ENCODE measurements at places on chromosomes 11 and 22. TPM values are rescaled to one million over a fixed set of nuclear protein-coding genes. Genes with fewer than 3 reads are reported as not detected.
A peak's percentile ranks its signal among the peaks of the same experiment; 100 is the strongest.

The RBM4 gene
- 43.3 TPM for total RNA-seq

The SCGB1A1 gene
- total RNA-seq: not detected

The COX8A gene
- 250 TPM for total RNA-seq

The PPFIA1 gene
- total RNA-seq: 15.5 TPM

The RCOR2 gene
- total RNA-seq: not detected

The B4GALNT4 gene
- total RNA-seq: 0.42 TPM

- no peak for DNase-seq
Measured at GRCh38 chr22:43833286-43834240, 21.5 kb upstream of the EFCAB6 start.

GRCh38 chr11:93570759-93571413 is 27.7 kb upstream of the SMCO4 start:
- peak; percentile 60 for DNase-seq

DNA sequence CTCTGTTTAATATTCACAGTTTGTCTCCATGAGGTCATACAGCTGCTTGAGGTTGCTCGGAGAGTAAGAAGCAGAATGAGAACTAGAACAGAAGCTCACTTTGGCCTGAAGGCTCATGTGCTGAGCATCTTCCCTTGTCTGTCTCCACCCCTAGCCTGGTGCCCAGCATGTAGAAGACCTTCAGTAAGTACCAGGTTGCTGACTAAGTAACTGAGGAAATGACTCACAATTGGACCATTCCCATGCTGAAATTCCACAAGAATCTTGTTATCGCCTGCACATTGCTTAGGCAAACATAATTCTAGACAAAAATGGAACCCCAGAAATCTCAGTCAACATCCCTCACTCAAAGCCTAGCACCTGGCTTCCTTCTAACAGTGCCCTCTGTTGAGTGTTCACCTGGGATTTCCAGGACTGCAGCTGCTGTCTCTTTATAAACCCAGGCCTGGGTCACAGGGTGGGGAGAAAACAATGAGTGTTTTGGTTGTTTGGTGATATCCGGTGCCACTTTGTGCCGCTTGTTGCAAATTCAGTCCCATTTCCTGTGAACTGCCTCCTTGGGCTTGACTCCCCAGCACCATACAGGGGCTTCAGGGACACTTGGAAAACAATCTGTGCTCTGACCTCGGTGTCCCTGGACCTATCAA is 406.8 kb downstream of the ETS1 start:
- no peak for DNase-seq

GRCh38 chr22:42695294-42695693 is 25.4 kb downstream of the A4GALT start:
- DNase-seq: no peak

GRCh38 chr11:7632211-7632610 is 41.1 kb downstream of the CYB5R2 start:
- DNase-seq: no peak

GRCh38 chr11:119368121-119369034 is 13.1 kb downstream of the USP2 start:
- peak; percentile 56 for DNase-seq

- no peak for DNase-seq
Measured at GRCh38 chr22:40426594-40427333, 56.4 kb downstream of the SGSM3 start.

DNA sequence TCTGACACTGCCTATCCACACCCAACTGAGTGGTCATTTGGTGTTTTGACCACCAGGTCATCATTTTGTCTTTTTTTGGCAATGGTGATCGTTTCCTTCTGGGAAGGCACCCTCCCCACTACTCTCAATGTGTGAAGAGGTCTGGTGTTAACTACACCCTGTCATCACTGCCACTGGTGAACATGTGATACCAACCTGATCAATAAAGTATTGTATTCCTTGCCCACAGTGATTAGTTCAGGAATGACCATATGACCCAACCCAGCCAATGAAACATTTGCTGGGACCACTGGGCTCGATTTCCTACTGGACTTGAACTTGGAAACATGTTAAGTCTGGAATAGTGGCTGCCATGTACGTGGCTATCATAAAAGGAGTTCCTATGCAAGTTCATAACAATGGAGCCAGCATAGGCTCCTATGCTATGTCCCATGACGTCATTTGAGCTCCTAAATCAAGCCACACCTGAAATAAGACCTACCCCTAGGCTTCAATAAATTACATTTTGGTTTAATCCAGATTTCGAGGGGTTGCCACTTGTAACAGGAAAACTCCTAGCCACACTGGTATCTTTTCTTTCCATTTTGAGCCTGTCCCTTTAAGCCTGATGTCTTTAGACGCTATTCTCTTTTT is 51.1 kb downstream of the CHST1 start:
- no peak for DNase-seq

- DNase-seq: peak; percentile 23
Measured at GRCh38 chr11:134583397-134583990, 171.5 kb upstream of the B3GAT1 start.

GRCh38 chr11:44079376-44079775 is 13.3 kb downstream of the ACCS start:
- DNase-seq: no peak

DNA sequence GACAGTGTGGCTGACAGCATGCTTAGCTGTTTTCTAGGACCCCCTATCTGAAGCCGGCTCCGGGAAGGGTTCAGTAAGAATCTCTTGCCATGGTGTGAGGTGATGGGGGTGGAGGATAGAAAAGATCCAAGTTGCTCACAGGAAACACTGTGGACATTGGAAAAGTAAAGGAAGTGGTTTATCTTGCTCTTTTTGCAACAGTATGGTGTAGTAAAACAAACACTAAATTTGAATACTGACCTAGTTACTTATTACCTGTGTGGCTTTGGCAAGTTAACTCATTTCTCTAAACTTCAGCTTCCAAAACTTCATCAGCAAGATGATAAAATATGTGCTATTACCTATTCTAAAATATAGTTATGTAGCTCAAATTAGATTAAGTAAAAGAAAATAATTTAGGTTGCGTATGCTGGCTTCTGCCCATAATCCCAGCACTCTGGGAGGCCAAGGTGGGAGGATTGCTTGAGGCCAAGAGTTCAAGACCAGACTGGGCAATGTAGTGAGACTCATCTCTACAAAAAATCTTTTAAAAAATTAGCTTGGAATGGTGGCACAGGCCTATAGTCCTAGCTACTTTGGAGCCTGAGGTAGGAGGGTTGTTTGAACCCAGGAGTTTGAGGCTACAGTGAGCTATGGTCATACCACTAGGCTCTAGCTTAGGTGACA is 51.6 kb upstream of the APOA1 start:
- DNase-seq: no peak

DNA sequence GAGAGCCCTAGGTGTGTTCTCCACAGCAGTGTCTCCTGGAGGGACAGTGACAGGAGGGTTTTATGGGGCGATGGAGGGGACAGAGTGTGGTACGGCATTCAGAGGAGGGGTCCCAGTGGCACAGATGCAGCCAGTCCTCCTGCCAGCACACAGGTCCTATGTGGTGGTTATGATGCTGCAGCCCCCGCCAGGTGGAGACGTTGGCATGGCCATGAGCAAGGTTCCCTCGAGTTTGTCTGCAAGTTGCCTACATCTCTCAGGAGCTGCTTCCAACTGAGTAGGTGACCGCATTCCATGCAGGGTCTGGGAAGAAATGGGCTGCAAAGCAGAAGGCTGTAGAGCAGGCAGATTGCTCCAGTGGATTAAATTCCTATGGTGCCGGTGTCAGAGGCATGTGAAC is 646.0 kb downstream of the TBC1D22A start:
- DNase-seq: peak; percentile 20

DNA sequence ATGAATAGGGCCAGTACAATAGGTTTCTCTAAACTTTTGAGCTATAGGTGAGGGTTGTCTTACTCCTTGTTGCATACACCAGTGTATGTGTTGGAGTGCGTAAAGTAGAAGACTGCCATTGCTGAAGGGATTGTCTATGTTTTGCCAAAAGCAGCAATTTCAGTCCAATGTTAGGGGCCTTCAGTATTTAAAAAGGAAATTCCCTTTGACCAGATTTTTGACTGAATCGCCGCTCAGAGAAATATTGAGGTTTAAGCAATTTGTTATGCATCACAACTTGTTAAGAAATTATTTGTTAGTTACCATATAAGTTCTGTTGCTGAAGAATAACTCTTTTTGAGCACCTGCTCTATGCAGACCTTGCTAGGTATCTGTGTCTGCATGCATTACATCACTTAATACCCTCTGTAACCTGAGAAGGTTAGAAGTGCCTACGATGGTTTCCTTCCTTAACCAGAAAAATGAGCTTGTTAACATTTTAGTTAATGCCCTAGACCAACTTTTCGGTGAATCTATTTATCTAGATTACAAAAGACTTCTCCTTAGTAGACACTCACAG is 33.9 kb downstream of the MMP20 start:
- DNase-seq: no peak

DNA sequence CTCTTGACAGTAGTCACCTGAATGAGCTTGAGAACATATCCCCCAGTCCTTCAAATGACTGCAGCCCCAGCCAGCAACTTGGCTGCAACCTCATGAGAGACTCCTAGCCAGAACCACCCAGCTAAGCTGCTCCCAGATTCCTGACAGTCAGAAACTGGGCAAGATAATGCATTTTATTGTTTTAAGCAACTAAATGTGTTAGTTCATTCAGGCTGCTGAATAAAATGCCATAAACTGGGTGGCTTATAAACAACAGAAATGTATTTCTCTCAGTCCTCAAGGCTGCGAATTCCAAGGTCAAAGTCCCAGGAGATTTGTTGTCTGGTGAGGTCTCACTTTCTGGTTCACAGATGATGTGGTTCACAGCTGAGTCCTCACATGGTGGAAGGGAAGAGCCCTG is 5.8 kb upstream of the PAMR1 start:
- no peak for DNase-seq

DNA sequence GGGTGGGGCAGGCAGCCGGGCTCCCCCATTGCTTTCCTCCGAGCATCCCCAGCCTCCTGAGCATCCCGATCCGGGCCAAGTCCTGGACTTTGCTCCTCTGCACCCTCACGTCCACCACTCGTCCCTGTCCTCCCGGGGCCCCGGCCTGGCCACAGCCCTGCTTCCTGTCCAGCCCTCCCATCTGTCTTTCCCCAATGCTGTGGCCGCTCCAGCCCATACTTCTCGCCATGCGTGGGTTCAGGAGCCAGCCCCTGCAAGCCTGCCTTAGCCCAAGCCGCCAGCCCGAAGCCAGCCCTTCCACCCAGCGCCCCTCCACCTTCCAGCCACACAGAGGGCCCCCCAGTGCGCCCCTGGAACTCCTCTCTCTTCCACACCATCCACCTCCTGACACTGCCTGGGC is 23.8 kb downstream of the MRPL23 start:
- DNase-seq: peak; percentile 29

Data from liver (tissue), 10 donors.